AG20443 (cell line): ENCODE measurements at places on chromosomes 3 and 15.
A peak's percentile ranks its signal among the peaks of the same experiment; 100 is the strongest.

- no peak for DNase-seq
Measured at GRCh38 chr15:52912172-52912571, 122.0 kb upstream of the ONECUT1 start.

GRCh38 chr15:78540871-78541743, 863 bp downstream of the PSMA4 start:
- DNase-seq, result peak; percentile 14

- no peak for DNase-seq
Measured at GRCh38 chr3:110562621-110563020, 509.0 kb upstream of the NECTIN3 start.

DNA sequence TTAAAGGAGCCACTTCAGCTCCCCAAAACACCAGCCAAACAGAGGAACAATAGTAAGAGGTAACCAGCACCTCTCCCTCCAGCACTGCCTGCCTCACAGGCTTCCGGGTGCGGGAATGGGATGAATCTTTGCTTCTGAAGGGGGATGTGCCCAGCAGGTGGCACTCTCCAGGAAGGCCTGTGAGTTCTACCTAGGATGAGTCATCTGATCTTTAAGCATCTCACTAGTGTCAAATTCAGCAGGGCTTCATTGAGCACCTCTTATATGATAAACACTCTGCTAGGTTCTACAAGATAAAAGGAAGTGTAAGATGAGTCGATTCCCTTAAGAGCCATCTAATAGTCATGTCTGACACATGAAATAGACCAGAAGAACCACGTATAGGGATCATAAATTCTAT, 237.4 kb upstream of the UMPS start:
- DNase-seq, result peak; percentile 29

GRCh38 chr3:14827776-14828175, 9.0 kb downstream of the FGD5 start:
- DNase-seq, result no peak

DNA sequence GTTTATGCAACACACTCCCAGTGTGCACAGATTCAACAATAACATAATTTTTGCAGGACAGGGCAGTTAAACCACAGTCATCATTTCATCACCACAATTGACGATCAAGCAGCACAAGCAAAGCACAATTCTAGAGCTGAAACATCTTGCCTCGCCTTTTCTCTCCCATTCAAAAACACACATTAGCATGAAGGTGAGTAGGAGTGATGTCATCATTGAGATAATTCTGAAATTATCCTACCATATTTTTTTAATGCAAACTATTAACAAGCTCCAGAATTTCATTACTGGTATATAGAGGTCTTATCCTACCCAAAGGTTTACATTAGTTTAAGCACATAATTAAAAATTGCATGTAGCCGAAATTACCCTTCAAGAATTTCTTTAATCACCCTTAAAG, 3.5 kb downstream of the IGDCC3 start:
- DNase-seq, result no peak

DNA sequence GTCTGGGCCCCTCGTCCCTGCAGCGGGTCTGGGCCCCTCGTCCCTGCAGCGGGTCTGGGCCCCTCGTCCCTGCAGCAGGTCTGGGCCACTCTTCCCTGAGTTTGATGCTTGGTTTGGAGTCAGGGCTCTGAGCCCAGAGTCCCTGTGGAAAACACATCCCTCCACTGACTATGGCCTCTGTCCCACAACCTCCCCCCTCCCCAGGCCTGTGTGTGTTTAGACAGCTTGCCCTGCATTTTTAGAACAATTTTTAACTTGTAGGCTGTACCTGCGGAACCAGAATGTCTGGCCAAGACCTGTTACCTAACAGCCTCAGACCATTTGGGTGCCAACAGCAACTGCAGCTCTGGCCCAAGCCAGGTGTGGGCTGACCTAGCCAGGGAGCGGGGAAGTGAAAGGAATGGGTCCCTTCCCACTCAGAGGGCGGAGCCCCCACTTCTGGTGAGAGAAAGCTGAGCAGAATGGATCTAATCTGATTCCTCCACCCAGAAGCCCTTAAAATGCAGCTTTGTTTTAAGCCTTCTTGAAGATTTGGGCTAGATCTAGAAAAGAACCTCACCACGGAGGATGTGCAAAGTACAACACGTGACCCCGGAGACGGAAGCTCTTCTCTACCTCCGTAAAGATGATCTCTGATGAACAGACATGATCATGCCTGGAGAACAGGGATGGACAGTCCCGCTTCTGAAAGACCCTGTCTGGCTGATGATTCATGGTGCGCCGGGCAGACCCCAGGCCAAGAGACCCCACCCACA, 60.5 kb upstream of the TFRC start:
- DNase-seq, result no peak

- DNase-seq, result no peak
Measured at GRCh38 chr15:67782691-67782991, 42.7 kb upstream of the SKOR1 start.

GRCh38 chr15:63186065-63186464, 3.3 kb upstream of the RAB8B start:
- peak; percentile 58 for DNase-seq

- no peak for DNase-seq
Measured at GRCh38 chr15:59366333-59367021, 6.2 kb downstream of the MYO1E start.

GRCh38 chr15:32823750-32824149, 105.9 kb downstream of the GREM1 start:
- DNase-seq, result no peak
